Activated T-cell treated with anti-CD3 and anti-CD28 coated beads, Interleukin-2, amount 50 U/mL, for 1 hour (primary cell): ENCODE measurements at places on chromosomes 4 and X.

DNA sequence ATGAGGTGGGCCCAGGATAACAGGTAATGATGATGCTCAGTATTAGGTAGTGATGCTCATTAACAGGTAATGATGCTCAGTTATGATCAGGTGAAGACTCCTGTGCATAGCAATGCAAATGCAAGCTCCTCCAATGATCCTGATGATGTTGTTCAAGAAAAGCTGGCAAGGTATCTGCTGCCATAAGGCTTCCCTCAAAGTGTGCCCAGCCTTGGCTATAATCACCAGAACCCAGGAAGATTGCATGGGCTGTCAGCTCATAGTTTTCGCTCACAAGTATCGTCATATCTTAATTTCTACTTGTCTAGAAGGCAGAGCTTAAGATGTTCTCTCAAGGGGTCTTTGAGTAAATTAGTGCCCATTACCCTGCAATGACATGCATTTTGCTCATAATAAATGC, 366.2 kb upstream of the CLNK start:
- no peak for DNase-seq

DNA sequence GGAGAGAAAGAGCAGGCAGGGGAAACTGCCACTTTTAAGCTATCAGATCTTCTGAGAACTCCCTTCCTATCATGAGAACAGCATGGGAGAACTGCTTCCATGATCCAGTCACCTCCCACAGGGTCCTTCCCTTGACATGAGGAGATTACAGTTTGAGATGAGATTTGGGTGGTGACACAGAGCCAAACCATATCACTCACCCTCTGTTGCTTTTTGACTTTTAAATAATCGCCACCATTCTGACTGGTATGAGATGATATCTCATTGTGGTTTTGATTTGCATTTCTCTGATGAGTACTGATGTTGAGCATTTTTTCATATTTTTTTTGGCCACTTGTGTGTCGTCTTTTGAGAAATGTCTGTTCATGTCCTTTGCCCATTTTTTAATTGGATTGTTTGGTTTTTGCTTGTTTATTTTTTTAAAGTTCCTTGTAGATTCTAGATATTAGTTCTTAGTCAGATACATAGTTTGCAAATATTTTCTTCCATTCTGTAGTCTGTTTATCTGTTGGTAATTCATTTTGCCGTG, 6.5 kb upstream of the PAQR3 start:
- no peak for DNase-seq

DNA sequence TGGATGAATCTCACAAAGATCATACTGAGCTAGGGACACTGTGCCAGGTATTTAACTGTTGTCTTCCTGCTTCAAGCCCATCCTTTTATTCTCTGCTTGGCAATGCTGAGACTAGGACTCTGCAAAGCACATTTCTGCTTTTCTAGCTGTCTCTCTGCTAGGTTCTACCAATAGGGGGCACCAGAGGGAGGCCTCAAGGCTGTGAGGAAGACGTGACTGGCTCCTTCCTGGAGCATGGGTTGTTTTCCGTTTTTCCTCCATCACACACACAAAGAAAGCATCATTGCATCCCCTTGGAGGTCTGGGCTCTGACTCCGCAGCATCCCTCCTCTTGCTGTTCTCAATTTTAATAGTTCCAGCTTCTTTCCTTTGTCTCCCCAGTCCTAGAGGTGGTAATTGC, 10.9 kb upstream of the DCTD start:
- no peak for DNase-seq

GRCh38 chr4:189869236-189869635, 71.4 kb upstream of the FRG1 start:
- no peak for DNase-seq

GRCh38 chr4:7861440-7861881, 78.2 kb downstream of the AFAP1 start:
- no peak for DNase-seq

DNA sequence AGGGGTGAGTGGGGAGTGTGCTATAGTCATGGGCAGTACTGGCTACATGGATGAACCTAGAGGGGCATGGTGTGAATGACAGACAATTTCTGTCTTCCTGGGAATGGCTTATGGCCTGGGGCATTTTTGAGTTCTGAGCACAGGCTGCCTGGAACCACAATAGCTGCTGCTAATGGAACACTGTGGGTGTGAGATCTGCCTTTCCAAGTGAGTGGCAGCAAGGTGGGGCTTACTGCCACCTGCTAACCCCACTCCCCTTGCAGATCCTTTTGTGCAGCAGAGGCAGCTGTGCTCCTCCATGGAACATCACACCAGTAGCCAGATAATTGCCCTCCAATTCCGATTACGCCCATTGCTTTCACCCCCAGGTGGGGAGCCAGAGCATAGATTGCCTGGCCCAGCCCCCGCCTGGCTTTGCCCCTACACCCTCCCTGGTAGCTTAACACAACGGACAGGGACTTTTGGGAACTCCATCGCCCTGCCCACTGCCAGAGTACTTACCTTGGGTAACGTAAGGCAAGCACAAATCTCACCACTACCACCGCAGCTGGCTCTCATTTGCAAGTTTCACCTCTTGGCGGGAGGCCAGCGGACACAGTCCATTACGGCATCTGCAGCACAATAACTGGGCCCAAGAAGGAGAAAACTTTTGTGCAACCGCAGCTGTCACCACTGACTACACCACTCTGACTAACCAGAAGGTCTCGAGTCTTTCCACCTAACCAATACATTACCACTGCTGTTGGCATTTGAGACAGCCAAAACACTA, 421.2 kb upstream of the NWD2 start:
- no peak for DNase-seq

GRCh38 chr4:78654807-78655206, 103.2 kb downstream of the ANXA3 start:
- DNase-seq: no peak

DNA sequence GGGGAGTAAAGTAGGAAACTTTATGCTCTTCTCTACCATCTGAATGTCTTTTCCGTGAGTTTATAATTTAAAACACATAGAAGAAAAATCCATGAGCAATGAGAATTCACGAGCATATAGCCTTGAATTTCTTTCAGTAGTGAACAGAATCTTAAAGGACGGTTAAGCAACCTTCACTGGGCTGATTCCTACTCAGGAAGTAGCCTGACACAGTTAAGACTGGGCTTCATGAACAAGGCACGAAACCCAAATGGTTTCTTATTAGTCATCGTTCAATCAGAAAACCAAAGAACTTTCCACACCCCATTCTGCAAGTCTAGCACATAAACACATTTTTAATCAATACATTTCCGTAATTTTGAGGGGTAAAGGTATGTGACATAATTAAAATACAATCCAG, 95.8 kb downstream of the SH3KBP1 start:
- no peak for DNase-seq

DNA sequence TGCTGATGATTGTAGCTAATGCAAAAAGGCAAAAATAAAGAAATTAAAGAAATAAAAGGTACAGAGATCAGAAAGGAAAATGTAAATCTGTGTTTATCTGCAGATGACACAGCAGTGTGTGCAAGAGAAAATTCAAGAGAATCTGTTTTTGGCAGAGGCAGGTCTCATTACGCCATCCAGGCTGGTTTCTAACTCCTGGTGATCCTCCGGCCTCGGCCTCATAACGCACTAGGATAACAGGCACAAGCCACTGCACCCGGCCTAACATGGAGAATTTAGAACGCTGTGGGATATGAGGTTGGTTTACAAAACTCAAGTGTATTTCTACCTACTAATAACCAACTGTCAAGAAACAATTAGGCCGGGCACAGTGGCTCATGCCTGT, 29.4 kb downstream of the CTBP1 start:
- DNase-seq: no peak

DNA sequence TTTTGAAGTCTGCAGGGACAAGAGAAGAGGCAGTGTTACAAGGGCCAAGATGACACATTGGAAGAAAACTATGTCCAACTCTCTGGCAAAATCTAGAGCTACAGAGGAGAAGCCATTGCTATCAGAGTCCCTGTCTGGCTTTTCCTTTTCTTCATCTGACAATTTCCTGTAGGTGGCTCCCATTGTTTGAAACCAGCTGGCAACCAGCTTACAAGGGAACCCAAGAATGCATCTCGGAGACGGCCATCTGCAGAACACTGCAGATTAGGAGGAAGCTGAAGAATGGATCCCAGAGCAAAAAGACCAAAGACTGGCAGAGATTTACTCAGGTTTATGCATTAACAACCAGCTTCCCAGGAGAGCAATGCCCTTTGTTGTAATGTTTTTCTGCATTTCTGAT, 216.2 kb upstream of the CTSO start:
- no peak for DNase-seq

DNA sequence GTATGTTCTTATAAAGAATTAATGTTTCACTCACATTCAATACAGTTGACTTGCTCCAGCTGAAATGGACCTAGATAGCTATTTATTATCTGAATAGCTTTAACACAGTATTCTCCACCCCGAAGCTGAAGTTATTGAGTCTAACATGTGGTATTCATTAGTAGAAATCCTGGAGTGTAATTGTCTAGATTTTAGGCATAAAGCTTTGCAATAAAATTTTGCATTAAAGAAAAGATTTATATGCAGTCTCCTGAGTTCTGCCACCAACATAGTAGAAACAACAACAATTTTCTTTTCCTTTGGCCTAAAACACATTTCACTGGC, 90.2 kb upstream of the DCLK2 start:
- DNase-seq: no peak

DNA sequence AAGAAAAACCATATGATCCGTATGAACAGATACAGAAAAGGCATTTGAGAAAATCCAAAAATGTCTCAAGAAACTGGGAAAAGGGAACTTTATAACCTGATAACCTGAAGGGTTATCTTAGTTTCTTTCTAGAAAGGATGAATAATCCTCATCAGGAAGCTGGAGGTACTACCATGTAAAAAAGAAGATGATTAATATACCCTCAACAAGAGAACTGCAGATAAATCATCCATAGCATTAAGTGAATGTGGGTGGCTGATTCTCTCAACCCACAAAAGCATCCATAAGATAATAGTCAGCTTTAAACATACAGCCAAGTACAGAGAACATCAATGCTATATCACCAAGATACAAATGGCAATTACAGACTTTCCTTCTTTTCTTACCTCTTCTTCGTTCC, 26.4 kb downstream of the ANAPC10 start:
- DNase-seq: no peak

DNA sequence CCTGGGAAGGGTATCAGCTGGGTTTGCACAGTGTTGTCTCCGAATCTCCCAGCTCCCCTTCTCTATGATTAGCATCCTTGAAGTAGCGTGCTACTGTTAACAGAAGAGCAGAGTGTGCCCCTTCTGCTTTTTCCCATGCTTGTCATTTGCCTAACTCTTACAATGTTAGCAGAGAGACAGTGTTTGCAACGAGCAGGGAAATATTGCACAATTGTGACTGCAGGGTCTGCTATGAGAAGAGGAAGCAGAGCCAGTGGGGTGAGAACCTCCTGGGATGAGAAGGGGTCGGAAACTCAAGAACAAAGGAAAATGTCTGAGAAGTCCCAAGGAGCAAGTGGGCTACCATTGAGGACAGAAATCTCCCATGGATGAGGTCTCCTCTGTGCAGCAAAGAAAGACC, 7.8 kb upstream of the CHRNA9 start:
- DNase-seq: no peak

- DNase-seq: no peak
These were observed 300.3 kb upstream of the IGFBP7 start for GRCh38 chr4:57410331-57411052.

DNA sequence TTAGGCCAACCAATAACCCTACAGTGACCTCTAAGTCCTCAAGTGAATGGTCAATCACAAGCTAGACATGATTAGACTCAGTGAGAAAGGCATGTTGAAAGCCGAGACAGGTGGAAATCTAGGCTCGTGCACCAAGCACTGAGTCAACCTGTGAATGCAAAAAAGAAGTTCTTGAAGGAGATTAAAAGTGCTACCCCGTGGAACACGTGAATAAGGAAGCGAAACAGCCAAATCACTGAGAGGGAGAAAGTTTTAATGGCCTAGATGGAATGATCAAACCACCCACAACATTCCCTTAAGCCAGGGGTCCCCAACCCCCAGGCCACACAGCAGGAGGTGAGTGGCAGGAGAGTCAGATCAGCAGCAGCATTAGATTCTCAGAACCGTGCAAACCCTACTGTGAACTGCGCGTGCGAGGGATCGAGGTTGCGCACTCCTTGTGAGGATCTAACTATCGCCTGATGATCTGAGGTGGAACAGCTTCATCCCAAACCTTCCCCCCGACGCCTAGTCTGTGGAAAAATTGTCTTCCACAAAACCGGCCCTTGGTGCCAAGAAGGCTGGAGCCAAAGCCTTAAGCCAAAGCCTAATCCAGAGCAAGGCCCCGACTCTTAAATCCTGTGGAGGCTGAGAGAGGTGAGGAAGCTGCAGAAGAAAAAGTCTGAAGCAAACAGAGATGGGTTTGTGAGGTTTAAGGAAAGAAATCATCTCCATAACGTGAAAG, 19.5 kb upstream of the PDE6B start:
- DNase-seq: no peak

- DNase-seq: no peak
These were observed 96.8 kb upstream of the FRAS1 start for GRCh38 chr4:77960367-77960766.

DNA sequence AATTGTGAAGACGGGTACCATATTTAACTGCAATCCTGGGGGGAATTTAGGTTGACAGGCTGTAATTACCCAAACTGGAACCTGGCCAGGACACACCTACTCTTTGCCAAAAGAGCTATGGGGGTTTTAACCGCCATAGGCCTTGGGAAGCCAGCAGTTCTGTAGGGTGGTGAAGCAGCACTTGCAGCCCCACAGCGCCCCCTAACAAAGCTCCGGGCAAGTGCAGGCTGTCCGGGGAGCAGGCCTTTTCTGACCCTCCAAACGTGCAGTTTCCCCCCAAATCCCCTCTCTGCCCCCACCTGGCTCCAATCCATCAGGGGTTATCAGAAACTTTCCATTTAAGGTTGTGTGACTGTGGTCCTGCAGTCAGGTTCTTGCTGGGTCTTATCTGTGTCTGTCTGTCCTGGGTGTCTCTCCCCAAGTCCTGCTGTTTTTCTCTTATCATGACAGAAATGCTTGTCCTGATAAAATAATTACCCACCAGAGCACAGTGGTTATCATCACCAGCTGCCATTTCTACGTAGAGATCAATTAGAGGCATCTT, 350.9 kb downstream of the MID1IP1 start:
- peak; percentile 38 for DNase-seq

GRCh38 chrX:110373310-110373709, 14.7 kb downstream of the RTL9 start:
- no peak for DNase-seq

DNA sequence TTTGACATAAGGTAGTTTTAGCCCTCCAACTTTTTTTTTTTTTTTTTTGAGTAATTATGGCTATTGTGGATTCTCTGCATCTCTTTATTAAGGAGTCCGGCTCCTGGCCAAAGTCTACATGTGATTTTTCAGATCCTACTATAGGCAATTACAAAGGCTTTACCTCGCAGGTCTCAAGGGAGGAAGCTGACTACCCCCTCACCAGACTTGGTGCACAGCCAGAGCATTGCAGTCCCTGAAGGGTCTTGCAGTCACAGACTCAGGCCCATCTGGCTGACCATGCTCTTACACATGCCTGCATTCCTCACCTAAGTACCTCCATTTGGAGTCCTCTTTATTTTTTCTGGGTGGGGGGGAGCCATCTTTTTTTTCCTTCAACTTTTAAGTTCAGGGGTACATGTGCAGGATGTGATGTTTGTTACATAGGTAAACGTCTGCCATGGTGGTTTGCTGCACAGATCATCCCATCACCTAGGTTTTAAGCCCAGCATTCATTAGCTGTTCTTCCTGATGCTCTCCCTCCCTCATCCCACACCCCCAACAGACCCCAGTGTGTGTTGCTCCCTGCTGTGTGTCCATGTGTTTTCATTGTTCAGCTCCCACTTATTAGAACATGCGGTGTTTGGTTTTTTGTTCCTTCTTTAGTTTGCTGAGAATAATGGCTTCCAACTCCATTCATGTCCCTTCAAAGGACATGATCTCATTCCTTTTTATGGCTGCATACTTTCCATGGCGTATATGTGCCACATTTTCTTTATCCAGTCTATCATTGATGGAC, 88.4 kb upstream of the STIM2 start:
- no peak for DNase-seq
